Endothelial cell of umbilical vein (primary cell): ENCODE measurements at places on chromosomes 1 and 21. TPM values are rescaled to one million over a fixed set of nuclear protein-coding genes. Genes with fewer than 3 reads are reported as not detected.

The TPTE gene
- not detected in 2 replicates for total RNA-seq

The C1orf146 gene
- total RNA-seq: not detected in 2 replicates

The FALEC gene
- total RNA-seq: not detected in 2 replicates

The LMO4 gene
- 22.5 and 24.8 TPM in 2 replicates for total RNA-seq

The C1orf210 gene
- not detected in 2 replicates for total RNA-seq

The SPATC1L gene
- total RNA-seq: 15.3 and 31.7 TPM in 2 replicates

The SLC19A2 gene
- 5.4 and 7.0 TPM in 2 replicates for total RNA-seq

DNA sequence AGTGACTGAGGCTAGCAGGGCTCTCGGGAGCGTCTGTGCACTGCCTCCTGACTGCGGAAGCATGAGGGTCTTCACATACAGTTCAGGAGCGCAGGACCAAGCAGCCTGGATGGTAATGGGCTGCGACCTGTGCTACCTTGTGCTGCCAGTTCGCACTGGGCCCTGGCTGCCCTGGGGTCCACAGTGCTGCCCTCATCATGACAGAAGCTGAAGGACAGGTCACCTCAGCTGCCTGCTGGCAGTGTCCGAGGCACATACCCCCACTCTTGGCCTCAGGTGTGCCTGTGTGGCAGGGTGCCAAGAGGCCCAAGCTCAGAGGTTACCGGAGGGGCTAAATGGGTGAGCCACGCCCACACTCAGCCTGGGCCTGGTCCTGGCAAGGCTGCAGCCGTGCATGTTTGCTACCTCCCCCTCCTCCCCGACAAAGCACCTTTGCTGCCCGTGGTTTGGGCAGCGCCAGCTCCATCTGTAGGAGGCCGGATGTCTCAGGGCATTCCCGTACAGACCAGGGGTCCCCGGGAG, 4.4 kb downstream of the JMJD4 start:
- no peak for DNase-seq

DNA sequence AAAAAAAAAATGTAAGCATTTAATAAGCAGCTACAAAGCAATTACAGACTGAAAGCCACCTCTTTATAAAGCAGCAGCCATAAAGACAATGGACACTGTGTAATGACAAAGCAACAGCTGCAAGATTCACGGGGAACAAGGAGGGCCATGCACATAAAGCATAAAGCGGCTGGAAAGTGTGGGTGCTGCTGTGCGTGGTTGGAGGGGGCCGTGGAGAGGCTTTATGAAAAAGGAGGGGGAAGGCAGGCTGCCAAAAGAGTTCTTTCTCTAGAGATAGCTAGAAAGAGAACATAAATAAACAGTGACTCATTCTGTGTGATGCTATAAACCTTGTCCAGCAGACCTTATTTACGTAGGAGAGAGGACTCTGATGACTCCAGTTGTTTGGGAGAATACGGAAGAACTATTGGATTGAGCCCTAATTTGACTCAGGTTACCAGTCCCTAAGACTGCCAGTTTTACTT, 49.3 kb downstream of the ADAMTS1 start:
- peak; percentile 6 for DNase-seq

DNA sequence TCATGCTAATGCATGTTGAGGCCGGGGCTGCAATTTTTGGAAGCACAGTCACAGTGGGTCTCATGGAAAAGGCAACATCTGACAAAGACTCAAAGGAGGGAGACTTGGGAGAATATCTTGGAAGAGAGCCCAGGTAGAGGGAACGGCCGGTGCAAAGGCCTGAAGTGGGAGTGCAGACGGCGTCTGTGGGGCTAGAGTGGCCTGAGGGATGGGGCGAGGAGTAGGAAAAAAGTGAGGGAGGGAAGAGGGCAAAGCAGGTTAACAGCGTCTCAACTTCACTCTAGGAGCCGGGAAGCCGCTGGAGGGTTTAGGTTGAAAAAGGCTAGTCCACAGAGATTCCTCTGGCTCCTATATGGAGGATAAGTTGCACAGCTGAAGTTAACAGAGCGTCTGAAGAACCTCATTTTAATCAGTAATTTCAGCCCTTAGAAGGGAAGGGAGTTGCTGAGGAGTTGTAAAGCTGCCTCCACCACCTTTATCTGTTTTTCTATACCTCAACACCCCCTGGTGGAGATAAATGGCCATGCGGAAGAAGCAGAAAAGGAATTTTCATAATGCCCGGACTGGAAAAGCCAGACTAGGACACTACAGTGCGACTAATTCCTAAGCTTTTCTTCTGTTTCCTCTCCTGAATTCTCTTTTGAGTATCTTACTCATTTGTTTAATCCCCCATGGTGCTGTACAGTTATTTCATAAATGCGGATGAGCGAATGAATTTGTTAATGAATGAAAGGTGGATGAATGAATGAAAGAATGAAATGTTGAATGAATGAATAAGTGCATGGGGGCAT, 78.7 kb upstream of the ZNF281 start:
- peak; percentile 72 for DNase-seq

- peak; percentile 65 for DNase-seq
Observed at GRCh38 chr1:94245747-94246438, 8.5 kb upstream of the ARHGAP29 start.

DNA sequence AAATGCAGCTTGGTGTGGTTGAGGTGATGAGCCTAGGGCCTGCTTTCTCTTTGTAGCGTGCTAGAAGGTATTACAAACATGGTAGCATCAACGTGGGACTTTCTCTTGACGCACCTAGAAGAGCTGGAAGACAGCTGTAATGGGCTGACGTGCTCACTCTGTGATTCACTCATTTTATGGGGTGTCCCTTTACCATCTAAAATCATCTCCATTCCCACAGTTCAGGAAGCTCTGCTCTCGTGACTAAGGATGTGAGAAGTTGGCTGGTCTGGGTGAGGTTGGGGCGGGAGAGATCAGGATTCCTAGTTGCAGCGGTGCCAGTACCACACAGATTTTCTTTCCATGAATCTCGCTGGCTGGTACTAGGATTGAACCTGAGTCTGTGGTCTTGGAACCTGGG, 4.2 kb downstream of the HTR6 start:
- DNase-seq: no peak

GRCh38 chr1:113763661-113764060, 4.4 kb upstream of the PHTF1 start:
- no peak for DNase-seq

DNA sequence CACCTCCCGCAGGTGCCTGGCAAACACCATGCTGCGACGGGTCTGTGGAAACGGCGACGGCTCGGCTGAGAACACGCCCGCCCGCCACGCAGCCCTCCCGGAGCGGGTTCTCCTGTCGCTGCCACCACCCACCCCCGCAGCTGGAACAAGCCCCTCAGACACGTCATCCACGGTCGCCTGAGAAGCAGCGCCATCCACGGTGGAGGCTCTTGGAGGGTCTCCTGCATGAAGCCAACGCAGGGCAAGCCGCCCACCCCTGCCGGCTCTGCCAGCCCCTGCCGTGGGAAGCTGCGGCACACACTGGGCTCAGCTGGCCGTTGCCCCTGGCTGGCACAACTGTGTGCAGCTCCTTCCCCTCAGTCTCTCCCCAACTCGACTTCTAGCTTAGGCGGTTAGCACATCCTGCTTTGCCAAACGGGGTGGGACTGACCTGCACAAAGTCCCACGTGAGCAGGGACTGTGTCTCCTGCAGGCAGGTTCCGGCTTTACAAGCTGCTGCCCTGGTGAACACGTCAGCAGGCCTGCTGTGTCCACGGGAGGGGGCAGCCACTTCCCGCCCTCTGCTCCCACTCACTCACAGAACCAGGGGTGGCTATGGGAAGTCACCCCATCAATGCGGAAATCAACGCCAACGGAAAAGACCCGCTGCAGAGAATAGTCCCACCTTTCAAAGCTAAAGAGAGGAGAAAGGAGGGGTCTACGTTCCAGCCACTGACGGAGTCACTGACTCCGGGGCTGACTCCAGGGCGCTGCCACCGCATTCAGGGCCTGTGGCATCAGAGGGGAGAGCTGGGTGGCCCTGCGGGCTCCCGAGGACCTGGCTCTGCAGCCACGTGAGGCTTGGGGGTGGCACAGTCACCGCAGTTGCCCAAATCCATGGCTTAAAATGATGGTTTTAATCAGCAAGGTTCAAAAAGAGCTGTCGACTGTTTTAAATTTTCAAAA, 10.3 kb downstream of the POFUT2 start:
- DNase-seq: no peak

DNA sequence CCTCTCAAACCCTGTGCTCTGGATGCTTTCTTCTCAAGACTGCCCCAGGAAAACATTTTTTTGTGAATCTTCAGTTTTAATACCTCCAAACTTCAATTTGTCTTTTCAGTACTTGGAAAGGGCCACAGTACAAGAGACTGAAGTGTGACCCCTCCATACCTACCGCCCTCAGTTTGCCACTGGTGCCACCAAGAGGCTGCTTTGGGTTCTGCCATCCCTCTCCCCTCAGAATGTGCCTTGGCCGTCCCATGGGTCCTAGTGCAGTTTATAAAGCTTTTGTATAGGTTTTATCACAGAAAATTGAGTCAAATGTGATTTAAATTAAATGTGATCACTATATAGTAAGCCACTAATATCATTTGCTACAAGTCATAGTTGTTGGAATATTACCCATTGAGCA, 60.8 kb upstream of the PGD start:
- peak; percentile 58 for DNase-seq

- DNase-seq: no peak
Observed at GRCh38 chr1:91712393-91712792, 173.6 kb downstream of the TGFBR3 start.

DNA sequence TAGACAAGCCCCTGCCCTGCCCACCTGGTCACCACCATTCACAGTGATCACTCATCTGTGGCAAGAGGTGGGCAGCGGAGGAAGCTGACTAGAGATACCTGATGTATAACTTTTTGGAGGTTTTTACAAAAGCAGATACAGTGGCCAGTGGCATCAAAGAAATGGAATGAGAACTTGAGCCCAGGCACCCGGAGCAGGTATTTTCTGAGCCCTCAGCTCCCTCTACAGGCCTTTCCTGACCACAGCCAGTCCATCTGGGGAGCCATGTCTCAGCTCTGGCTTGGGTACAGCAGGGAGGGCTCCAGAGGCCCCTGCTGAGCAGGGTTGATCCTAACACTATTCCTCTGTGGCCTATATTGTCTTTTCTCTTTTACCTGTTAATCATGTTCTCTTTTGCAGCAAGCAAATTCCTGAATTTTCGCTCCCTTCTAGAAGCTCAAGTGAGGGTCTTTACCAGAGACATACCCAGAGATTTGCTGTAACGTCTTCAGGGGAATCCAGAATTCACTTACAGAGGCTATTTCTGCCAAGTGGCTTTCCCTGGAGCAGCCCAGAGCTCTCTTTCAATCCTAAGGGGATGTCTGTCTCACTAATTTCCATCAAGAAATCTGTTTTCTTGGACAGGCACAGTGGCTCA, 27.3 kb downstream of the GPR157 start:
- peak; percentile 51 for DNase-seq
